ENCODE measurements at places on chromosomes 11 and 22.
A peak's percentile ranks its signal among the peaks of the same experiment; 100 is the strongest.

DNA sequence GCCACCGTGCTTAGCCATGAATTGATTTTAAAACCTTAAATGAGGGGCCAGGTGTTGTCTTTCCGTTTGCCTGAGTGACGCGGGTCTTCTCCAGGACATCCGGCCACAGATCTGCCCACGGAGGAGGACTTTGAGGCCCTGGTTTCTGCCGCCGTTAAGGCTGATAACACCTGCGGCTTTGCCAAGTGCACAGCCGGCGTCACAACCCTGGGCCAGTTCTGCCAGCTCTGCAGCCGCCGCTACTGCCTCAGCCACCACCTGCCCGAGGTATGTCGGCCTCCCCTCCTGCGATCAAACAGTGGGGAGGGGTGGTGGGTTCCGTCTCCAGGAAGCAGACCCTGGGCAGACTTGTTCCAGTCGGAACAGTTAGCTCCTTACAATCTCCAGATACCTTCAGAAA, 34.4 kb downstream of the IGHMBP2 start:
- no peak overlapping the region for H3K4me3 ChIP-seq
- H3K36me3 ChIP-seq = peaks cover 4% of the 10 kb centered on the region
- H3K4me1 ChIP-seq = no peaks in the 10 kb centered on the region
- H3K27me3 ChIP-seq = no peaks in the 10 kb centered on the region

- peaks cover 7% of the 10 kb centered on the region for H3K4me1 ChIP-seq
- no peak overlapping the region for H3K4me3 ChIP-seq
- H3K27me3 ChIP-seq = peaks cover 13% of the 10 kb centered on the region
- no peak for DNase-seq
These were observed 3.0 kb upstream of the IFITM10 start for GRCh38 chr11:1753229-1753928.

- H3K36me3 ChIP-seq = peaks cover 6% of the 10 kb centered on the region
- no peak for DNase-seq
- H3K4me3 ChIP-seq = no peak overlapping the region
- H3K4me1 ChIP-seq = no peaks in the 10 kb centered on the region
- no peaks in the 10 kb centered on the region for H3K27me3 ChIP-seq
- no peak overlapping the region for H3K27ac ChIP-seq
These were observed 54.2 kb downstream of the SLC25A17 start for GRCh38 chr22:40764763-40765441.

DNA sequence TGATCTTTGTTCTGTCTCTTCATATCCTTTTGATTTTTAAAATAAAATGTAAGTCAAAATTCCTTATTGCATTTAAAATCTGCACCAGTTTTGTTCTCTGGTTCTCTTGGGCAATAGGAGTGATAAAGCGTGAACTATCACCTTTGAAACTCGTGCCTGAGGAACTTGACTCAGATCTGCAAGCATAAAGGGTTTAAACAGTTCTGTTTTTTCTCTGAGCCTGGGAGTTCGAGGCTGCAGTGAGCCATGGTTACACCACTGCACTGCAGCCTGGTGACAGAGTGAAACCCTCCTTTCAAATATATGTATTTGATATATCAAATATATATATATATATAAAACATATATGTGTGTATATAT, 38.9 kb upstream of the CLMP start:
- H3K27ac ChIP-seq = no peak overlapping the region
- no peaks in the 10 kb centered on the region for H3K36me3 ChIP-seq
- no peak overlapping the region for H3K4me3 ChIP-seq

DNA sequence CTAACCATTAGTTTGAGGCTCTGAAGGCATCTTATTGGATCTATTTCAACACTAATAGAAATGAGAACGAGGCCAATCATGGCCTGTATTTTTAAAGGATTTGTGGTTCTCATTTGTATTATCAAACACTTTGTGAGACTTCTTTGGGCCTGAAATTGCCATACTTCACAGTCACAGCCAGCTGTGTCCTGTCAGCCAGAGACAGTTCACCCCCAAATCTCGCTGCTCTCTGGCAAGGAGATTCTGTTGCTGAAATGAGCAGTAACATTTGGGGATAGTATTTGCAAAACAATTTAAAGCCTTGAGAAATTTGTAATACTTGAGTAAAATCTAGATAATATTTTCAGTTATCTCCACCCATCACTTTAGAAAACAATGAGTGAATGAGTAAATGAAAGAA, 26.9 kb upstream of the TENM4 start:
- peaks cover 23% of the 10 kb centered on the region for H3K4me1 ChIP-seq
- no peak overlapping the region for H3K27ac ChIP-seq

DNA sequence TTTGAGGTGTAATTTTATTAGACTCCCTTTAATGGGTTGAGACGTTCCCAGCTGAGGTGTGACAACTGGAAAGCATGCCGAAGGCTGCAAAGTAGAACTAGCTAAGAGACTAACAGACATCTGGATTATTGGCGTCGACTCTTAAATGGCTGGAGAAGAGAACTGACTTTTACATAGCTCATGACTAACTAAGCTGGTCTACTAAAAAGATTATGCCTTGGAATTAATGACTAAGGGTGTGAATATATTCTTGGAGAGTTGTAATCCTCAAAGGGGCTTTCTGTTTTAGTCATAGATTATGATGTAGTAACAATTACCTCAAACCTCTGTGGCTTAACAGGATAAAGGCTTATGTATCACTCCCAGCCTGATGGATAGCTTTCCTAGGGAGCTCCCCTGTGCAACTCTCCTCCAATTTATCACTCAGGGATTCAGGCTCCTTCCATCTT, 39.5 kb upstream of the SLC5A12 start:
- H3K36me3 ChIP-seq = no peaks in the 10 kb centered on the region
- no peaks in the 10 kb centered on the region for H3K27me3 ChIP-seq
- no peak for DNase-seq
- no peak overlapping the region for H3K27ac ChIP-seq

DNA sequence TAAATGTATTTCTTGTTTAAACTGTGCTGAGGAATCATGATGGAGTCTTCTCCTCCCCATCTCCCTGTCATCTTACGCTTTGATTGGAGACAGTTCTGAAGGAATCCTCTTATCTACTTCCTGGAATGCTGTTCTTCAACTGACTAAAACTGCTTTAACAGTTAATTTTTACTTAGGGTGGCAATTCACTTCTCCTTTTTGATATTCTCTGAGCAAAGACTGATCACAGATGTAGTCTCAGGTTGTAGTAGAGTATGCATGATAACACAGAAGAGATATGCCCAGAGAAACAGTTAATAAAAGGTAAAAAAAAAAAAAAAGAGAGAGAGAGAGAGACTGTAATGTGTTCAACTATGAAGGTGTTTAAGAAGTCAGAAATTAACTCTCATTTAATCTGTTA, 1.4 kb upstream of the CASP5 start:
- H3K4me3 ChIP-seq = no peak overlapping the region
- DNase-seq = no peak
- no peaks in the 10 kb centered on the region for H3K36me3 ChIP-seq
- no peaks in the 10 kb centered on the region for H3K4me1 ChIP-seq
- no peaks in the 10 kb centered on the region for H3K27me3 ChIP-seq
- no peak overlapping the region for H3K27ac ChIP-seq

DNA sequence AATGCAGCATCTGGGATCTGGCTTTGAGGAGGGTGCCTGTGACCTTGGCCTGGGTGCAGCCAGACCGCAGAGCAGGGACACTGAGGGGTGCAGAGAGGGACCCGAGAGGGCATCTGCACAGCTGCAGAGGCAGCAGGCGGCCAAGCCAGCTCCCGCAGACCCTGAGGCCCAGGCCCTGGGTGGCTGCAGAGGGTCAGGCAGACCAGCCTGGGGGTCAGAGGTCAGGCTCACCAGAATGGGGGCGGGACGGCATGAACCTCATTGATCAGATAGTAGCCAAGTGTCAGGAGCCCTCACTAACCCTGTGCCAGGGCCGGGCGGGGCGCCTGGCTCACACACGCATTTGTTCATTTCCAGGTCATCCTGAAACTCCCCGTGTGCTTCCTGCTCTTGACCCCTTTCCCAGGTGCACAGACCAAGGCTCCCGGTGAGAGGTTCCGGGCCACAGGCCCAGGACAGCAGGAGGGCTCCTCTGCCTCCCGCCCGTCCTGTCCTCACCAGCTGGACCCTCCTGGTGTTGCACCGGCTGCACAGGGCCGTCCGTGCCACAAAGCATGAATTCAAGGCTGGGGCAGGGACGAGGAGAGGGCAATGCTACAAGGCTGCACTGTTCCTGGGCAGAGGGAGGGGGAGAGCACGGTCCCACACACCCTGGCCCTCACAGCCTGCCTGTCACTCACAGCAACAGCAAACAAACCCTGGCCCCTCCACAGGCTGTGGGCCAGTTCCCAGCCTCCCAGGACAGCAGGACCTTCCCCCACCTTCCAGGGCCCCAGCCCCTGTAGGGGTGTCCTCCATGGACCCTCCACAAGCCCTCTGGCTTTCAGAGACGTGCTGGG, 3.3 kb downstream of the RTN4R start:
- no peak overlapping the region for H3K4me3 ChIP-seq
- H3K36me3 ChIP-seq = no peaks in the 10 kb centered on the region
- H3K27ac ChIP-seq = no peak overlapping the region
- H3K27me3 ChIP-seq = no peaks in the 10 kb centered on the region

GRCh38 chr11:122882189-122882856, at the start of gene JHY:
JHY (plus strand) TSS chr11:122882759; CDS start chr11:122885850, 3,091 bp downstream.
- no peak within 1 kb of the TSS for H3K27ac ChIP-seq
- peak within 1 kb of the TSS; percentile 68 for H3K4me3 ChIP-seq
- no peaks in the 10 kb centered on the region for H3K36me3 ChIP-seq
- H3K27me3 ChIP-seq = no peaks in the 10 kb centered on the region
- no peaks in the 10 kb centered on the region for H3K4me1 ChIP-seq

GRCh38 chr11:127000291-127000968, at the start of gene KIRREL3:
KIRREL3 (minus strand) TSS chr11:127000770.
- H3K36me3 ChIP-seq = no peaks in the 10 kb centered on the region
- H3K27me3 ChIP-seq = peaks cover 59% of the 10 kb centered on the region
- DNase-seq = no peak
- H3K4me3 ChIP-seq = peak within 1 kb of the TSS; percentile 58
- H3K4me1 ChIP-seq = peaks cover 11% of the 10 kb centered on the region

DNA sequence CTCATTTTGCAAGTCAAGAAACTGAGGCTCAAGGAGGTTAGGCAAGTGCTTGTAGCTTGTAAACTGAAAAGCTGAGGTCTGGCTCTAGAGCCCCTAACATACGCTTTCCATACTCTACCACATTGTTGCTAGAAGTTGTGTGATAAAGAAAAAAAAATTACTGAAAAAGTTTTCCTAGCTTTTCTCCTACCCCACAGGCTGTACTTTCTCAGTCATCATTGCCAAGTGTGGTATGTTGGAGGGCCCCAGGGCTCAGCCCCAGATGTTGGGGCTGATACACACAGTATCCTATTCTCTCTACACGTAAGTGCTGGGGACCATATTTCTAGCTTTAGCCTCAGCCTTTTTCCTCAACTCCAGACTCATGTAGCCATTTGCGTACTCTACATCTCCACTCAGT, 16.0 kb downstream of the KREMEN1 start:
- peaks cover 1% of the 10 kb centered on the region for H3K4me1 ChIP-seq
- H3K4me3 ChIP-seq = no peak overlapping the region
- DNase-seq = no peak
- no peak overlapping the region for H3K27ac ChIP-seq
- no peaks in the 10 kb centered on the region for H3K36me3 ChIP-seq

- H3K27me3 ChIP-seq = no peaks in the 10 kb centered on the region
- no peak overlapping the region for H3K4me3 ChIP-seq
- H3K4me1 ChIP-seq = no peaks in the 10 kb centered on the region
- no peak overlapping the region for H3K27ac ChIP-seq
- no peak for DNase-seq
- no peaks in the 10 kb centered on the region for H3K36me3 ChIP-seq
These were observed 10.2 kb upstream of the CHST1 start for GRCh38 chr11:45675646-45676045.

DNA sequence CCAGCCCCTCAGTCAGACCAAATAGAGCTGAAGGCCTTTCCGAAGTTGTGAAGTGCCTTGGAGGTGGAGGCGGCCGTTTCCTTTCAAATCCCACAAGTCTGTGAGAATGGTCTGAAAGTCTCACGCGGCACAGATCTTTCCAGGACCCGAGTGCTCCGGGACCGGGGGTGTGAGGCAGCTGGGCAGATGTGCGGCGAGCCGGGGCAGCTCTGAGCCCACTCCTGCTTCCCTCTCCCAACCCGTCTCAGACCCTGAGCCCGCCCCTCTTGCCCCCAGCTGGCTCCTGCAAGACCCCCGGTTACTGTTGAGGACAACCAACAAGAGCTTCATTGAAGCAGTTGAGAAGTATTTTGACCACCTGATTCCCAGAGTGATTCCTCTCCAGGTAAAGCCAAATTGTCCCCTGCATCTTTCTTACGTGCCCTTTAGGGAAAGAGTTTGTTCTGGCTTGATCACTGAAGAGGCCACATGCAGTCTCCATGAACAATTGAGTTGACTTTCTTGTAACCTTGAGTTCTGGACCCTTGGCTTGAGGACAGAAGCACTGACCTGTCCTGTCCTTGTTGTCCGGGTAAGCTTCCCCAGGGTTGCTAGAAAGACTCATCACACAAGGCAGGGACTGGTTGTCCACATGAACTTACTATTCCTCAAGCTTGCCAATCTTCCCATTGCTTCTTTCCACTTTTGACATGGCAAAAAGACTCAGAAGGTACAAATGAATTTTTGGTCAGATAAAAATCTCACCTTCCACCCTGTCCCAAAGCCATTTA, 7.5 kb downstream of the GLB1L3 start:
- DNase-seq = no peak
- peaks cover 3% of the 10 kb centered on the region for H3K36me3 ChIP-seq
- no peak overlapping the region for H3K4me3 ChIP-seq
- no peaks in the 10 kb centered on the region for H3K27me3 ChIP-seq
- H3K27ac ChIP-seq = no peak overlapping the region
- no peaks in the 10 kb centered on the region for H3K4me1 ChIP-seq

DNA sequence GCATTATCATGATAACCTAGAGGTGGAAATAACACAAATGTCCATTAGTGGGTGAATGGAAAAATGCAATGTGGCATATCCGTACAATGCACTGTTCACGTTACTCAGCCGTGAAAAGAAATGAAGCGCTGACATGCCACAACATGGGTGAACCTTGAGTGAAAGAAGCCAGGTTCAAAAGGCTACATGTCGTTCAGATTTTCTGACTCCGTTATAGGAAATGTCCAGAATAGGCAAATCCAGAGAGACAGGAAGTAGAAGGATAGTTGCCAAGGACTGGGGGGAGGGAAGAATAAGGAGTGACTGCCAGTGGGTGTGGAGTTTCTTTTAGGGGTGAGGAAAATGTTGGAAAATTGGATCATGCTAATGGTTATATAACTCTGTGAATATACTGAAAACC, 133.8 kb downstream of the ATXN10 start:
- no peak for DNase-seq
- H3K4me3 ChIP-seq = no peak overlapping the region
- H3K27me3 ChIP-seq = no peaks in the 10 kb centered on the region

- H3K36me3 ChIP-seq = peaks cover 9% of the 10 kb centered on the region
- no peak overlapping the region for H3K27ac ChIP-seq
- no peaks in the 10 kb centered on the region for H3K27me3 ChIP-seq
- no peak for DNase-seq
These were observed 75.4 kb downstream of the SWAP70 start for GRCh38 chr11:9739123-9739900.

DNA sequence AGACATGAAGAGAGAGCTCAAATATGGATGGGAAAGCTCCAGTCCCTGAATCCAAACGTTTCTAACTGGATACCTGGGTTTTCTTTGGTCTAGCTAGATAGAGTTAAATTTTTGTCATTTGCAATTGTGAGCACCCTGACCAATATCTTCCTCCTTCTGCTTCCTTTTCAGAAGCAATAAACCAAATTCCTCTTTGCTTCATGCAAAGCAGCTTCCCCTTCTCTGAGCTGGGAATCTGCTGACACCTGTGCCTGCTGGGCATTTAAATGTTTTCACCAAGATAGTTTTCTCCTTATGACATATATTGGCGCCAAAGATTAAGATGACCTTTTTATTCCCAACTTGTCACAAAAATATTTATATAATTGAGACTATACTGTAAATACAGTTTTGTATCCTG, 27.9 kb upstream of the PAK1 start:
- DNase-seq = no peak
- H3K27ac ChIP-seq = no peak overlapping the region
- no peaks in the 10 kb centered on the region for H3K36me3 ChIP-seq
- H3K4me3 ChIP-seq = no peak overlapping the region
- H3K4me1 ChIP-seq = no peaks in the 10 kb centered on the region
